Upper lobe of left lung (tissue), 6 donors: ENCODE measurements at places on chromosomes 7 and 10.
A peak's percentile ranks its signal among the peaks of the same experiment; 100 is the strongest.

- no peak for DNase-seq
These were observed 9.0 kb downstream of the AGAP3 start for GRCh38 chr7:151095123-151095797.

DNA sequence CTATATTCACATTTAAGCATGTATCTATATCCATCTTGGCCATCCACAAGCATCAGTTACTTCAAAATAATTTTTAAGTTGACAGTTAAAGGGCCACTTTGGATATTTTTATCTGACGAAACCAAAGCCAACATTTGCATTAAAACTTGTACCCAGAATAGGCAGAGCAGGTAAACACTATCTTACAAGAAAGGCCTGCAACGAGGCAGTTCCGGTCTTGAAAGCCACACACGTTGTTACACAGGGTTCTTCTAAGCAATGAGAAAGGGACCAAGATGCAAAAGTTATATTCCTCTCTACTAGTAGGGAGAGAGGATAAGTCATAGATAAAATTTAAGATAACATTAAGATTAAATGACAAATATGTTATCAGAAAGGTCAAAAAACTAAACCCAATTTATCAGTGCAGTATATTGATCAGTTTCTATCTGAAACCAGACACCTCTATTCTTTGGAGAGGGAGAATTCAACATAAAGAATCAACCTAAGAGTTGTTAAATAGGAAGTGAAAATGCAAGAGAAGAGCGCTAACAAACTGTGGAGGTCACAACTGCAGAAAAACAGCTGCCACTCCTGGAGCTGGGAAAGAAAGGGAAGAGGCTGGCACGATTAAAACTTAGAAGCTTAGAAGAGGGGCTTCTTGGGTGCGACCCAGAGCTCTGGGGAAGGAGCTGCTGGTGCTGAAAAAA is 701.3 kb downstream of the TNS3 start:
- DNase-seq: no peak

- no peak for DNase-seq
These were observed 112.0 kb downstream of the RNF32 start for GRCh38 chr7:156752367-156753228.

DNA sequence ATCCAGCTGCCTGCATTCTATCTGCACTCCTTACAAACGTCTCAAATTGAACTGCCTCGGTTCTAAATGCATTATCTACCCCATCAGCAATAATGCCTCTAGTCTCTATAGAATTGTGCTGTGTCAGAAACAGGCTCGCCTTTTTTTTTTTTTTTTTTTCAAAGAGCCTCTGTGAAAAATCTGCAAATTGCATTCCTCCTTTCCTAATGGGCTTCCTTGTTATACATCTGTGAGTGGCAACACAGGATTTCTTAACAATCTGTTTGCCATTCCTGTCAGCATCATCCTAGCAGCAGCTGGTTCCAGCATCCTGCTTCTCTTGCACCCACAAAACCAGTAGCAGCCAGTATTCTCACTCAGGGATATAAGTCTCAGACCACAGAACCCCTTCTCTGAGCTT is 413.5 kb upstream of the SEMA3D start:
- DNase-seq: no peak

DNA sequence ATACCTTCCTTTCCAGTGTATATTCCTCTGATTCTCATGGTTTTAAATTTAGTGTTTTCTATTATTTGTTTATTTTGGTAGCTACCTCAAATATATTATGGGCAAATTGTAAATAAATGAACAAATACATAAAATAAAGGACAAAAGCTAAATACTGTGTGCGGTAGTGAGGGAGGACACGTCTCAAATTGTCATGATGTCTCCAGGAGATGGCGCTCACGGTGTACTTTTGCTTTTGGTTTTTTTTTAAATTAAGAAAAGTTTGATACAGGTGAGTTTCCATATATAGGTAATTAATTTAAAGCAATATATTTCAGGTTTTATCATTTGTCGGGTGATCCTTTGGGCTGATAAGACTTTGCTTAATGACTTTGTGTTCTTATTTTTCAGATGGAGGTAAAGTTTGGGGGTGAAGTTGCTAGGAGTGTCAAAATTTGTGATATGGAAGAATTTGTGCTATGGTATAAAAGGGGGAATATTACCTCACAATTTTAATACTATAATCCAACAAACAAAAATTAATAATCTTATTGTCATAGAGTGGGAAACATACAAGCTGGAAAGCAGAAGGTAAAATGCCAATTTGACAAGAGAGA is 68.4 kb upstream of the TMEM229A start:
- no peak for DNase-seq

GRCh38 chr7:25804154-25804553 is 347.8 kb upstream of the NFE2L3 start:
- DNase-seq: no peak

- DNase-seq: no peak
These were observed 215.7 kb downstream of the USP6NL start for GRCh38 chr10:11395581-11396310.

DNA sequence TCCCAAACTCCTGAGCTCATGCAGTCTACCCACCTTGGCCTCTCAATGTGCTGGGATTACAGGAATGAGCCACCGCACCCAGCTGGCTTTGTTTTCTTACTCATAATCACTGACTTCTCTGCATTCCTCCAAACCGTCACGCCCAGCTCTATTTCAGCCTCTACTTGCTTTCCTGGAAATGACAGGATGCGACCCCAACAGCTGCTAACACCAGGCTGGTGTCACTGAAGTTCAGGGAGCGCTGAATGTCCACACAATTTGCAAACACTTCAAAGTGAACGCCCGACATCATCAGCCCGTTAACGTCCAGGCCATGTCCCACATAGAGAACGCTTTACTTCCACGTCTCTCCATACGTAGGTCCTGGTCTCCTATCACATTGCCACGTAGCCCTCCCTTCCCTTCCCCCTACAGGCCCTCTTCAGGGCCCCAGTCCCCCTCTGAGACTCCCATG is 12.8 kb upstream of the PROSER2 start:
- DNase-seq: no peak

DNA sequence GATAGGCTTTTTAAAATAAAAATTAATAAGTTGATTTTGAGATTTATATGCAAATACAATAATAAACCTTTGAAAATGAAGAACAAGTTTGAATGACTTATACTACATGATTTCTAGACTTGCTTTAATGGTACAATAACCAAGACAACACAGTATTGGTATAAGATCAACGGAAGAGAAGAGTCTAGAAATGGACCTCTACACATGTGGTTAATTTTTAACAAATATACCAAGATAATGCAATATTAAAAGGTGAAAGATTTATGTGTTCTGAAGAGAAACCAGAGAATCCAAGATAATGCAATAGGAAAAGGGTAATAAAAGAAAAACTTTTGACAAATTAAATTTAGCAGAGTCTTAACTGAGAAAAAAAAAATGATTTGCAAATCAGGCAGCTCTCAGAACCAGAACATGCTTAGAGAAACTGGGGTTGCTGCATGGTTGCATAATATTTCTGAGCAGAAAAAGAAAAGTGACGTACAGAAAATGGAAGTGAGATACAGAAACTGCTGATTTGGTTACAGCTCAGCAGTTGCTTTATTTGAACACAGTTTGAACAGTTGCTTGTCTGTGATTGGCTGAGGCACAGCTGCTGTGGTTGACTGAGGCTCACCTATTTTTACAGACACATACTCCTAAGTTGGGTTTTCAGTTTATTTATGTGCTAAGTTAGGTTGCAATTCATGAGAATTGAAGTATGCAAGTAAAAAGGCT is 365.9 kb downstream of the CRPPA start:
- DNase-seq: no peak

DNA sequence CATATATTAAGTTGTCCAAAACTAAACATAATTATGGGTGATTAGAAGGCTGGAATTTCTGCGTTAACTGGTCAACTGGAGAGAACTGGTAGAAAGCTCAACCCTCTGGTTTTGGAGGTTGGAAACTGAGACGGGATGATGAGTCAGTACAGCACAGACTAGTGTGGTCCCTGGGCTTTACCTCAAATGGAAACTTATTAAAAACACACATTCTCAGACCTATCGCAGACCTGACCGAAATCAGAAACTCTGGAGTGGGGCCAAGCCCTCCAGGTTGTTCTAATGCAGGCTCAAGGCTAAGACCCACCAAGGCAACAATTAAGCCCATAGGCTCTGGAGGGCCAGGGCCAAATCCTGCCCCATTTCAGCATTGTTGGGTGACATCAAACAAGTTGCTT is 136.9 kb downstream of the KCNMA1 start:
- DNase-seq: no peak

GRCh38 chr10:21689881-21690280 is 155.8 kb downstream of the MLLT10 start:
- DNase-seq: no peak

- DNase-seq: no peak
These were observed 300.9 kb upstream of the C7orf33 start for GRCh38 chr7:148289630-148290029.

DNA sequence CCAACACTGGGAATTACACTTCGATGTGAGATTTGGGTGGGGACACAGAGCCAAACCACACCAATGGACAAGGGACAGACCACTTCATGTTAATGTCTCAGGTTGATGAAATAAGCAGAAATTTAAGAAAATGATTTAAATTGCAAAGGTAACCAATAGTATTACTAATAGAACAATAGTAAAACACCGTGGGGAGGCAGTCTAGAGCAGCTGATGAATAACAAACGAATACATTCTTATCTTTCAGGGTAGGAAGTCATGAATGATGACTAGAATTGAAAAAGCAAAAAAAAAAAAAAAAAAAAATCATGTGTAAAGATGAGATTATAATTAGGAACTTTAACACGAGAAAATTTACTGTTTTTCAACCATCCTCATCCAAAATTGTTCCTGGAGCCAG is 171.9 kb upstream of the TEX47 start:
- no peak for DNase-seq

DNA sequence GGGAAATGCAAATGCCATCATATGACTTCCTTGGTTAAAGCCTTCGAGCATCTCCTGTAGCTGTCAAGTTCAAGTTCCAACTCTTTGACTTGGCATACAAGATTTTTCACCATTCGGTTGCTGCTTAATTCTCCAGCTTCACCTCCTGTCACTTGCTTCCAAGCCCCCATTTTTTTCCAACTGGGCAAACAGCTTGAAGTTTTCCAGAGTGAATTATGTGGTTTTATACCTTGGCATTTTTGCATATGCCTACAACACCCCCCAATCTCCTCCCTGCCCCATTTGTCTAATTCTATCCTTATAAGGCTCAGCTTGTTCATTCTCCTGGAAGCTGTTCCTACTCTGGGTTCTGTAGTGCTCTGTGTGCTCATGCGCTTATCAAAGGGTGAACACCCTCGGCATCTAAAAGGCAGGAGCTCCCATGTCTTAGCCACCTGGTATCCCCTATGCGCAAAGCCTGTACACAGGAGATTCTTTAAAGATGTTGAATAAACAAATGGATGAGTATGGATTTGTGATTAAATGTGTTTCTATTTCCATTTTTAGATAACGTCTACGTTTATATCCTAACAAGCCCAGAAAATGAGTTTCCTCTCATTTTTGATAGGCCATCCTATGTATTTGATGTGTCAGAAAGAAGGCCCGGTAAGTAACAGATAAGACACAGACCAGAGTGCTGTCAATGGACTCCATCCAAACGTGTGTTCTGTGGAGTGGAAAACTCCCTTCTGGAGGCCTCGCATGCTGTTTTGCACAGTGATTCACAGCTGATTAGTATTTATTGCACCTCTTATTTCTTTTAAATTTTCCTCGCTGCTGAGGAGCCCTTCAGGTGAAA is 52.5 kb downstream of the CDHR3 start:
- no peak for DNase-seq

GRCh38 chr7:46725838-46726237 is 804.8 kb upstream of the IGFBP3 start:
- no peak for DNase-seq

DNA sequence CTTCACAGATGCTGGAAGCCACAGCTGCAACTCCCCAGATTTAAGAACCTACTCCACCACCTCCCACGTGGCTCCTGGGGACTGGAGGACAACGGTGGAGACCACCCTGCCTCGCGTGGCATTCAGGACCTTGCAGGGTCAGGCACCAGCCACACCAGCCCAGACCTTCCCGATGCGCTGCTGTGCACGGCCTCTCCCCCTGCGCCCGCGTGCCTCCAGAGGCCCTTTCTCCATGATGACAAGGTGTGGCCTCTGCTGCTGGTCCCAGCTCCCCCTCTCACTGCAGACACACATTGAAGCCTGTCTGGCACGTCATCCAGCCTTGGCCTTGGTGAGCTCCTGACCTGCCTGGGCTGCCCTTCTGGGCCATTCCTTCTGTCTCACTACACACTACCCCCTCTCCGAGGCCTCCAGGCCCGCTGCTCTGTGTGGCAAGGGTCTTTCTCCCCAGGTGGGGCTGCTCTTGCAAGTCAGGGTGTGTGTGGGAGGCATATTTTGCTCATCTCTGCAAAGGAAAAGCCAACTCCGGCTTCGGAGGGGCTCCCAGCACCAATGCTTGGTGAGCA is 254.8 kb downstream of the MAD1L1 start:
- no peak for DNase-seq

DNA sequence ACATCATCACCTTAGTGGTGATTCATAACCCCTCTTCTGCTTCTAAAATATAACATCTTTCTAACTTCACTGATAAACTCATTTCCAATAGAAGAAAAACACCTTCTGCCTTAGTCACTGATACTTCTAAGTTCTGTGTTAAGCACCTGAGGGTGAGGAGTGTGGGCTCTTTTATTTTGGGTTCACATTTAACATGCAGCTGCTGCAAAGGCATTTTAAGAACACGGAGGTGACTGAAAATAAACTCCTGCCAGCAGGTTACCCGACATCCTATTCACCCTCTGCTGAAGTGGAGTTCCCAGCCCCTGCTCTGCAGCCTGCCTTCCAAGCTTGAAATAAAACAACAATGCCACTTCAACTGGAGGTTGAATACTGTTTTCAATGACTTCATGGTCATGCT is 202.9 kb upstream of the PLXNA4 start:
- no peak for DNase-seq

- peak; percentile 69 for DNase-seq
These were observed at the start of gene PON3 for GRCh38 chr7:95396136-95397032. TSS of gene PON3 (minus strand) at chr7:95396375. CDS start at chr7:95396350, 25 bp downstream.

DNA sequence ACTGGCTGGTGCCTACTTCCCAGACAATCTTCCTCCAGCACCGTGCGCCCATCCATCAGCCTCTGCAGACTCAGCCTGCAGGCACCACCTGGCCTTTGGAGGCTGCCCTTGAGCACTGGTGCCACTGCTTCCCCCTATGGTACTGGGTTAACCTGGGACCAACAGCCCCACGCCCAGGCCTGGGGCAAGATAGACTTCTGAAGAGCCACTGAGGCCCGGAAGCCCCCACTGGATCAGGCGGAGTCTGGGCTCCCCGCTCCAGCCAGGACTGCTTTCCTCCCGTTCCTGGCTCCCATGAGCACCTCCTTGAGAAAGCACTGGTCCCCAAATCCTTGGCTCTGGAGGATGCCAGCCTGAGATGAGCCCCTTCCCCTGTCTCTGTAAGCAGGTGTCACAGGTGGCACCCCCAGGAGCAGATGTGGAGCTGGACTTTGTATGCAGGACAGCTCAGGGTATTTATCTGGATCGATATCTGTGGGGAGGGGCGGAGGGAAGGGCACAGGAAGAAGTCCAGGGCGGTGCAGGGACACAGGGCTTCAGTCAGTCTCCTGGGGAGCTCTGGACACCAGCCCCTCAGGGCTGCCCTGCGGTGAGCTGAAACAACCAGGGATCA is 206.5 kb upstream of the PPP2R2D start:
- no peak for DNase-seq

- DNase-seq: peak; percentile 51
These were observed 34.6 kb upstream of the UNCX start for GRCh38 chr7:1197997-1198625.
